ENCODE measurements at places on chromosomes 1 and 21.
A peak's percentile ranks its signal among the peaks of the same experiment; 100 is the strongest.

- peak; percentile 92 for DNase-seq
These were observed 32.4 kb downstream of the EIF2D start for GRCh38 chr1:206579747-206580437.

DNA sequence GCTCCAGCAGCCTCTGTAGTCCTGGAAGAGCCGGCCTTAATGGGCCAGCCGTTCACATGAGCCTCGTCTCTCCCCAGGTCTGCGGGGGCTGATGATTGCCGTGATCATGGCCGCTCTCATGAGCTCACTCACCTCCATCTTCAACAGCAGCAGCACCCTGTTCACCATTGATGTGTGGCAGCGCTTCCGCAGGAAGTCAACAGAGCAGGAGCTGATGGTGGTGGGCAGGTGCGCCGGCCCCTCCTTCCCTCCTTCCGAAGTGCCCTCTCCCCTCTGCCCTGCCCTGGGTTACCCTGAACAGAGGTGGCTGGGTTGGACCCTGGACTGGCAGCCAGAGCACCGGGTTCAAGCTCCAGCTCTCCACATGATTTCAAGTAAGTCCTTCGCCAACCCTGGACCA, 13.1 kb downstream of the SLC5A9 start:
- no peak for DNase-seq

- no peak for DNase-seq
These were observed 22.9 kb upstream of the SLC44A3 start for GRCh38 chr1:94797291-94797690.

DNA sequence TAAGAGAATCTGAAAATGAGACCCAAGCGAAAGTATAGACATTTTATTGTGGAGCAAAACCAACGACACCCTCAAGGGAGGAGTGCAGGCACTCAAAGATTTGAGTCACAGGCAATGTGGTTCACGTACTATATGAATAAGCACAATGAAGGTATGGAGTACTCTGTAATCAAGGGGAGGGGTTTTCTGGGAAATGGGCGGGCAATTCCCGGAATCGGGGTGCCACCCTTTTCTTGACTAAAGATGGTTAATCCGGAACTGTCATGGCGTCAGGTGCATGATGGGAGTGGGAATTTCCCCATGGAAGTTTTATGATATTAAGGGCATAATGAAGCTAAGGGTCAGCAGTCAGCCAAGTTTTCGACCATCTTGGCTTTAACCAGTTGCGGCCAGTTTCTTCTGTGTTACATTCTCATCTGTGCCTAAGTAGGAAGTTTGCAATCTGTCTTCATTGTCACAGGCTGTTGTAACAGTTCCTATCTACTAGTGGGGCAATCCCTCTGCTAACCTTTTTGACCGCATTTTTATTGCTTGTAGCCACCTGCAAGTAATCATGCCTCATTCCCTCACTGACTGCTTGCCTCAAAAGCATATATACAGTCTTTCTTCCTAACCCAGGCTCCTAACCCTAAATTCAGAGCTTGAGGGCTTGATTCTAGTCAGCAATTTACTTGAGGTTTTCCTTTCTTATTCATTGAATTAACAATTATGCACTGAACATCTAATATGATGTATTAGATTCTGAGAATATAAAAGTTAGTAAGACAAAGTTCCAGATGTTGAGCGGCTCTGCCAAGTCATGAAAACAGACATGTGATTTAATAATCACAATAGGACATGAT, 775 bp upstream of the AIM2 start:
- DNase-seq, result peak; percentile 94

GRCh38 chr1:24468685-24469316, 33.8 kb upstream of the RCAN3 start:
- no peak for DNase-seq

DNA sequence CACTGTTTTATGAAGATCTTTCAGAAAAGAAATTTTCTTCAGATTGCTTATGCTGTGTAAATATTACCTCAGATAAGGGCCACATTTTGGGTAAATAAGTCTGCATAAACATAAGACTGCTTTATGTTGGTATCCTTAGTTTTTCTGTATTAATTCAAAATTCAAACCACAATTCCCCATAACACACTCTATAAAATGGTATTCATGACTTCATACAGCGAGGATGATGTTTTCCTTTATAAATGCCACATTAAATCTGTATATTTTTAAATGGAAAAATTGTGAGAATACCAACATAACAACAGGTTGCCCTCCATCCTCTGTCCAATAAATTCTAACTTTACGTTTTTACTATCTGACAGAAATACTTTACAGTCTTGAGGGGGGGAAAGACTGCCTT, 248.7 kb upstream of the CXADR start:
- no peak for DNase-seq

GRCh38 chr1:46098027-46098712, 34.3 kb downstream of the PIK3R3 start:
- DNase-seq, result no peak

DNA sequence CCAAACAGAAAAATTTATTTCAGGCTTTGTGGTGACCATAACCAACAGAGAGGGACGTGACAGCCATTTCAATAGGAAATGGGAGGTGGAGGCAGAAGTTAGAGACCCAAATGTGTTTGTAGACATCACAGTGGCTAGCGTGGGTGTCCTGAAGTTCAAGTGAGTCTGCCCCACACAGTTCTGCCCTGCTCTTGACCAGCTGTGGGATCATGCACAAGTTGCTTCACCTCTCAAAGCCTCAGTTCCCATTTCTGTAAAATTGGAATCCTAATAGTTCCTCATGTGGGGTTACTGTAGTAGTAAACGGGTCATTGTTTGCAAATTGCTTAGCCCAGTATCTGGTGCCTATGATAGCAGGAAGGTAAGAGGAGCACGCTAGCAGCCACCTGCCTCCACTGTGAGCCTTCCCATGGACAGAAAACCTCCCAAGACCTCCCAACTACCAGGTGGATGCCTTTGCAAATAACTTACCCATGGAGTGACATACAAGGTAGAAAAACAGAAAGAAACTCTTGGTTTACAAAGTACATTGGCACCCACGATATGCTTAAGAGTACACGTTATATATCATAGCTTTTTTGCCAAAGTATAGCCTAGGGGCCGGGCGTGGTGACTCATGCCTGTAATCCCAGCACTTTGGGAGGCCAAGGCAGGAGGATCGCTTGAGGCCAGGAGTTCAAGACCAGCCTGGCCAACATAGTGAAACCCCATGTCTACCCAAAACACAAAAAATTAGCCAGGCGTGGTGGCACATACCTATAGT, 29.1 kb downstream of the FHAD1 start:
- DNase-seq, result peak; percentile 4

- DNase-seq, result no peak
These were observed 28.7 kb upstream of the TTLL10 start for GRCh38 chr1:1144843-1145546.

- DNase-seq, result no peak
These were observed 230.3 kb downstream of the LTN1 start for GRCh38 chr21:28762357-28762735.

- DNase-seq, result no peak
These were observed 258.0 kb downstream of the KCTD3 start for GRCh38 chr1:215825056-215825455.

DNA sequence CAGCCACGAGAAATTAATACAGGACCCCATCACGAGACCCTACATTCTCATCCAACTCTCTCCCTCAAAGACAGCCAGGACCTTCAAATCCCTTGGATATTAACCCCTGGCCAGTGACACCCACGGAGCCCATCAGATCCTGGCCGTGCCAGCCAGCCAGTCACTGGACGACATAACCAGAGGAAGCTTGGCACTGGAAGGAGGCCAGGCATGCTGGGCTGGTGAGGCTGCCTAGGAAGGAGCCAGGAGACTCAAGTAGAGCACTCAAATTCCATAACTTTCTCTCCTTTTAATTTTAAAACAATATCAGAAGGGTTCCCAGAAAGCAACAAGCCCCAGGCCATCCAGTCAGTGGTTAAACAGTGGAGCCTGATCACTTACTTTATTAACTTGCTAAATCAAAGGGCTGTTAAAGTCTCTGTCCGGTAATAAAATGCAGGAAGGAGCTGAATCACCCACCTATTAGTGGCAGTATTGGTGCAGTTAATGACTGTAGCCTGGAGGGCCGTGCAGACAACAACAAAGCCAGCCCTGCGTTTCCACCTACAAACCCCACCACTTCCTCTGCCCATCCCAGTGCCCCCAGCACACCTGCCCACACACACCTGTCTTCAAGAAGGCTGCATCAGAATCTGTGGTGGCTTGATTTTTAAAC, 78.0 kb downstream of the HIVEP3 start:
- no peak for DNase-seq

- DNase-seq, result no peak
These were observed 32.6 kb downstream of the NENF start for GRCh38 chr1:212465311-212465710.

DNA sequence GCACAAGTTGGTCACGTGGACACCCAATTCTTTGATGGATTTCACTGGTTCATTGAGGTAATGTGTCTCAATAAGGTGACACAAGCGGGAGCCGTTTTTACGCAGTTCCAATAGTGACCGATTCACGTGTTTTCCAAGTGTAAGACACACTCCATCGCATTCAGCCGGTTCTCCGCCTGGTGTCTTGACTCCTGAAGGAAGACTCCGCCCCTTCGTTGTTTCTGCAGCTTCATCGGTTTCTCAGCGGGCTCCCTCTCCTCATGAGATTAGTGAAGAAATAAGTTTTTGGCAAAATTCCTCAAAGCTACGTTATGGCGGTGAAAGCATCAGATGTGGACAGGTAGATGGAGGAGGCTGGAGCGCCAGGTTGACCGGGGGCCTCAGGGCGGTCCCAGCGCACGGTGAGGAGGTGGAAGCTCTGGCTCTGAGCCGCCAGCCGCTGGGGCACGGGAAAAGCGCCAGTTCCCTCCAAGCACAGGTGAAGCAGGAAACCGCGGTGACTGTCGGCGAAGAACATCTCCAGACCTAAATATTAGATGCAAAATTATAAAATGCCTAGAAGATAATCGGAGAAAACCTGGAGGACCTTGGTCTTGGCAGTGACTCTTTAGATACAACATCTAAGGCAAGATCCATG, 21.0 kb downstream of the CD2 start:
- DNase-seq, result no peak

DNA sequence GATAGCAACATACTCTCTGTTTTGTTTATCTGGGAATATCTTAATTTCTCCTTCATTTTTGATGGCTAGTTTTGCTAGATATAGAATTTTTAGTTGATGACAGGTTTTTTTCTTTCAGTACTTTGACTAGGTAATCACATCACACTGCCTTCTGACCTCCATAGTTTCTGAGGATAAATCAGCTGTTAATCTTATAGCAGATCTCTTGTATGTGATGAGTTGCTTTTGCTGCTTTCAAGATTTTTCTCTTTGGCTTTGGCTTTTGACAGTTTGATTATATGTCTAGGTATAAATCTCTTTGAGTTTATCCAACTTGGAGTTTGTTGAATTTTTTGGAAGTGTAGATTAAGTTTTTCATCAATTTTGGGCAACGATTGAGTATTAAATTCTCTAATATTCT, 142.6 kb downstream of the ZNF644 start:
- DNase-seq, result no peak

- no peak for DNase-seq
These were observed 4.2 kb downstream of the TTC22 start for GRCh38 chr1:54796902-54797301.

DNA sequence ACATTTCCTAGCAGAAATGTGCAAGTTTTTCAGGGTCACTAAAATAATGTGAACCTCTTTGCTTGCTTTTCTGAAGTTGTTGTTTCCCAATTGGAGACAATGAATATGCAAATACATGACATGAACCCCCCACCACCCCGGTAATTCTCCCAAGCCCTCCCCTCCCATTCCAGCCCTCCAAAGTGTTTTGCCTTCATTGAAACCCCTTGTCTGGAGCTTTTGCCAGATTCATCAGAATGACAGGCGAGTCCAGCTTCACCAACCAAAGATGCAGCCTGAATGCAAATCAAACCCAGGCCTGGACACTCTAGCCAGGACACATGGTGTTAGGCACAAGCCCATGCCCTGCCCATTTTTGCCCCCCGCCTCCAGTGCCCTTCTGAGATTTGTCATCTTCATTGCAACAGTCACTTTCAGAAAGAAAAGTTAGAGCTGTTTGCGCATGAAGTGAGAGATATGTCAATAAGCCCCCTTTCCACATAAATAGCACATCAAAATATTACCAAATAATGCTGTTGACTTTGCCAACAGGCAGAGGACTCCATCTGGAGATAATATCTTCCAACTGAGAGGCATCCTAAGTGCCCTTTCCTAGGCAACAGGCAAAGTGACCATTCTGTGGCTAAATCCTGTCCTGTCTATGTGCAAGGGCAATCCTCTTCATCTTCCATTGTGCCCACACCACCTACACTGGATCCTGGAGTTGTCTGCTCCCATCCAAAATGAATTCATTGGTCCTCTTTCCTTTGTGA, 145.6 kb upstream of the NFIA start:
- no peak for DNase-seq

- DNase-seq, result no peak
These were observed 35.0 kb downstream of the USP24 start for GRCh38 chr1:55180075-55180670.

GRCh38 chr1:183349201-183349711, 68.9 kb downstream of the NMNAT2 start:
- DNase-seq, result no peak

DNA sequence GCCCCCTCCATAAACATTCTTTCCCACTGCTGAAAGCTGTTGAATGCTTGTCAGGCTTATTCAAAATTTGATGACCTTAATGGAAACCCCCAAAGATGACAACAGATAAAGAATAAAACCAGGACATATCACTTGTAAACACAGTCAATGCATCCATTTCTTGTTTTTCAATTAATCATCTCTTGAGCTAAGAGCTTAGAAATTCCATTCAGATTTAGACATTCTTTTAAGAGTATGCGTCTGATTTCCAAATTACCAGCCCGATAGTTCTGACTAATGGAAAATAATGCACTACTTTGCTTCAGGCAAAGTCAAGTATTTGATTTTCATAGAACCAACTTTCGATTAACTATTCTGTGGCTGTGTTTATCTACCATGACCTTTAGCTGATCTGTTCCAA, 100.6 kb upstream of the RUNX1 start:
- no peak for DNase-seq

DNA sequence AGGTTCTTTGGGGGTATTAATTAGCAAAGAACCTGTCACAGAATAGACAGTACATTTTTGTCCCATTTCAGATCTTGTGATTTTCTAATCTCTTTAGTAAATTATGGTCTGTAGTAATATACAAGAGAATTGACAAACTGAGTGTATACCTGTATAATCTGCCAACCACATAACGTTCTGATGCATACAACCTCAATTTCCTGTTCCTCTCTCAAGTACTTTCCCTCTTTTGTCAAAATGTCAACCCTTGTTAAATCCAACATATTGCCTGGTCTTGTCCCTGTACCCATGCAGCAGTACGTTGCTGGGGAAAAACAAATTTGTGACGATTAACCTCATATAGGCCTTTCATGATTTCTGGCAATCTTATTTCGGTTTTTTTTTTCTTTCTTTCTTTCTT, 1.1 kb downstream of the ARV1 start:
- no peak for DNase-seq

GRCh38 chr1:62652387-62652786, 35.8 kb downstream of the DOCK7 start:
- DNase-seq, result no peak

All from CD4-positive, alpha-beta T cell treated with Interferon alpha-2 for 1 hour (primary cell).